ENCODE measurements at places on chromosomes 1 and 21.

DNA sequence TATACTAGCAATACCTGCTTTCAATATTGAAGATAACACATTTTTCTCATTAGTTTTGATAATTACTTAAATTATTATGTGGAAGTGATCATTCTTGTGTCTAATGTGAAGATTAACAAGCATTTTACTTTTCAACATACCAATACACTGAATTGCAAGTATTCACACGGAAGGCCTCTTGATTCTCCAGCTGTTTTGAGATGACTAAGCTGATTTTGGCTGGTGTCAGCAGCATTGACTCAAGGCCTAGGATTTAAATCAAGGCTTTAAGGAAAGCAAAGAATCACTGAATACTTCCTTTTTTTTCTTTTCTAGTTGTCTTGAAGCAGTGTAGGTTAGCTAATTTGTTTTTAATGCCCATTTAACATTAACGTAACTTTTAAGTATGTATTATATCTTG, 373.7 kb downstream of the SRGAP2C start:
- DNase-seq: no peak

DNA sequence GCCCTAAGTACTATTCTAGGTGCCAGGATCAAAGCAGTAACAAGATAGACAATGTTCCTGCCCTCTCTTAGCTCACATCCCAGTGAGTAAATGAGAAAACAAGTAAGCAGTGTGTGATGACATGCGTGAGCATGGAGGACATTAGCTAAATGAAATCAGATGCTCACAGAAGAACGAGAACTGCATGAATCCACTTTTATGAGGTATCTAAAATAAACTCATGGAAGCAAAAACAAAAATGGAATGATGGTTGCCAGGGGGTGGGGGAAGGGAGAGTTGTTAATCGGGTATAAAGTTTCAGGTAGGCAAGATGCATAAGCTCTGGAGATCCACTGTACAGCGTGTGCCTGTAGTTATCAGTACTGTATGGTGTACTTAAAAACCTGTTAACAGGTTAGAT, 195.1 kb downstream of the HHAT start:
- DNase-seq: no peak

DNA sequence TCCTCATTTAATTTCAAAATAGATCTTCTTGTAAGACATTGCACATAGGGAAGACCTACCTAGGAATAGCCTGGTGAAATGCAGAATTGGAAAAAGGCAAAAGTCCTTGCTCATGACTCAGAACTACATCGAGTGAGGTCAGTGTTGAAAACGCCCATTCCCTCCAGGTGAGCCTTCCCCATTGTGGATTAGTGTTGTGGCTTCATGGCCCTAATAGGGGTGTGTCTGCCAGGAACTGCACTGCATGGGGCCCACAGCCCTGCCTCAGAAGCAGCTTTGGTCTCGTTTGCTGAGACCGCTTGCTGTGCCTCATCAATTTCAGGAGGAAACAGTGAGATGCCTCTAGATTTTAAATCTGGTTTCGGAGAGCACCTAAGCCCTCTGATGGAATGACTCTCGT, 17.0 kb downstream of the TFF3 start:
- no peak for DNase-seq

GRCh38 chr21:27693376-27693775, 726.5 kb upstream of the ADAMTS5 start:
- no peak for DNase-seq

GRCh38 chr21:34882719-34883131, 166.4 kb downstream of the RUNX1 start:
- no peak for DNase-seq

- DNase-seq: no peak
Measured at GRCh38 chr1:30532621-30533020, 190.8 kb downstream of the MATN1 start.

GRCh38 chr1:57536749-57537423, 113.0 kb upstream of the DAB1 start:
- DNase-seq: no peak

- DNase-seq: no peak
Measured at GRCh38 chr1:9201401-9202239, 33.0 kb upstream of the H6PD start.

GRCh38 chr1:55420929-55421716, 206.0 kb upstream of the USP24 start:
- no peak for DNase-seq

DNA sequence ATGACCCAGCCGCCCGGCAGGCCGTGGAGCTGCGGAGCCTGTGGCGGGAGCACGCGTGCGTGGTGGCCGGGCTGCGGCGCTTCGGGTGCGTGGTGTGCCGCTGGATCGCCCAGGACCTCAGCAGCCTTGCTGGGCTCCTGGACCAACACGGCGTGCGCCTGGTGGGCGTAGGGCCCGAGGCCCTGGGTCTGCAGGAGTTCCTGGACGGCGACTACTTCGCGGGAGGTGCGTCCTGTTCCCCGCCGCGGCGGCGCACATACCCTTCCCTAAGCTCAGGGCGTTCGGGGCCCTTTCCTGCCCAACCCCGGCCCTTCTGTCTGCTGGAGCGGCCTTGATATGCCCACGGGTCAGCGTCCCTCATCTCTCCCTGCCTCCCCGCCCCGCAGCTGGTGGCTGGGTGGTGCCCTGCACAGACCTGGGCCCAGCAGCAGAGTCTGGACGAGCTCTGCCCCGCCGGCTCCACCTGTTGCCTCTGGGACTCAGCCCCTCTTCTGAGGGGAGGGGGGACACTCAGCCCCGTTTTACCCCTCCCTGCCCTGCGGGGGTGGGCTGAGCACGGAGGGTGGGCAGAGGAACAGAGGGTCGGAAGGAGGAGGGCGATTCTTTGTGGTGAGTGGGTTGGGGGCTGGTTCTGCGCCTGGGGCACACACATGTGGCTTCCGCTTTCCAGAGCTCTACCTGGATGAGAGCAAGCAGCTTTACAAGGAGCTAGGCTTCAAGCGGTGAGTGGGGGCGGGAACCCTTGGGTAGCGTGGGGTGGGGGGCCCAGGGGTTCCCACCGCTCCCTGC, 688 bp downstream of the PRXL2B start:
- no peak for DNase-seq

DNA sequence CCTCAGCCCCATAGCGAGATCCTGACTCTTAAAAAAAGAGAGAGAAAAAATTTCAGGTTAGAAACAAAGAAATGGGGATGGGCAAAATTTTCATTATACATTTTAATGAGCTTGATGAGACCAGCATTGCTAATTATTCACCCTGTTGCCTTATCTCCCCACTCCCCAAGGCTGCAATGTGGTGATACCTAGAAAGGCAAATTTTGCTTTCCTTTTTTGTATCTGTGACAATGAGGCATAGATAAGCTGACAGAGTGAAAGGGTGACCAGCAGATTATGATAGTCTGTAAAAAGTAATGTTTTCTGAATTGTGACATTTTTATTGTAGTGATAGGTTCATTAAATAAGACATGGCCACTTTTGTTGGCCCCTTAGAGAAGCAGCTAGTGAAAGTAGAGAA, 12.9 kb downstream of the SRRM1 start:
- no peak for DNase-seq

- no peak for DNase-seq
Measured at GRCh38 chr21:19368944-19369343, 965.4 kb upstream of the TMPRSS15 start.

DNA sequence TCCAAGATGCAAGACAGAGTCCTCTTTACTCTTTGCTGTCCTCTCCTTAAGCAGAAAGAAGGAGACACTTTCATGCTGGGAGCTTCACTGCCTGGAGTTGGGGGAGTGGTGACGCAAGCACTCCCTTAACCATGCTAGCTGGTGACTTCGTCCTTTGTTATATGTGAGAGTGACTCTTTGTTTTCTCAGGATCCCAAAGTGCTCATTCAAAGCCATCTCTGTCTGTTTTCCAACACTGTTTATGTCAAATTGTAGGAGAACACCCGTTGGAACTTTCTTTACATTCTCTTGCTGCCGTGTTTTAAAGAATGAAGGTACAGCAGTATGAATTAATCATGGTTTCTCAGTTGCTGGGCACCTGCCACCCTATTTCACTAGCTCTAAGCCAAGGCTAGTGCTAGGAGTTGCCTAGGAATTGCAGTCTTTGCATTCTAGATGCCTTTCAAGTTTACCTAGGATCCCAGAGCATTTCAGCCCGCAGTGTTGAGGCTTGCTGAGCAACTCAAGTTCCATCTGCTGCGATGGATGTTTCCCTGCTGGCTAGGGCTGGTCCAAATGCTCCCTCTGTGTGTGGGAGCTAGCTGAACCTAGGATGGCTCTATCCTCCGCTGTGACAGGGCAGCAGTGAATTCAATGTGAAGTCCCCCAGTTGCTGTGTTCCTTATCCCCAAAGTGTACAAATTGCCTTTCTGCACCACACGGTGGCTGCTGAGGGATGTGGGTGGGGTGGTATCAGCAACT, 82.6 kb upstream of the GPR52 start:
- DNase-seq: no peak

- no peak for DNase-seq
Measured at GRCh38 chr1:228006034-228006785, 588 bp upstream of the WNT3A start.

GRCh38 chr1:117669572-117669971, 63.7 kb downstream of the TENT5C start:
- no peak for DNase-seq

DNA sequence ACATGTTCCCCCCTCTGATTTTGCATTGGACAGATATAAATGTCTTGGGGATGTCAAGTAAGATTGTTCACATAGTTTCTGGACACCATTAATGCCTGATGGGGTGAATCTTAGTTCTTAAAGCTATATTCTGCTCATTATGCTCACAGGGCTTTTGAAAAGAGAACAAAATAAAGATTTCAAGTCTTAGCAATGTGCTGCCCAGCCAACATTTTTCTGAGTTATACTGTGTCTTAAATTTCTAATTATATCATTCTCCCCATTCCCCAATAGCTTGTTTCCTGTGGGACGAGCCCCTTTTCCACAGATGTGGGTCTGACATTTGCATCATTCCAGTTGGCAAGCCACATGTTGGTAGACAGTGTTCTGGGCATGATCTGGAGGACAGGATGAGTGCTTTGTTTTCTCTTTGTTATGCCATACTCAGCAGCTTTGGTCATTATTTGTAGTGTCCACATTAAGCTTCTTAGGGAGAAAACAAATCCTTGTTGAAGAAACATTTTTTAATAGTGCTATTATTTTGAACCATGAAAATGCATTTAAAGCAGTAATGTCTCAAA, 32.8 kb downstream of the MTARC1 start:
- no peak for DNase-seq

GRCh38 chr1:113156368-113156767, 83.4 kb downstream of the LRIG2 start:
- DNase-seq: no peak

DNA sequence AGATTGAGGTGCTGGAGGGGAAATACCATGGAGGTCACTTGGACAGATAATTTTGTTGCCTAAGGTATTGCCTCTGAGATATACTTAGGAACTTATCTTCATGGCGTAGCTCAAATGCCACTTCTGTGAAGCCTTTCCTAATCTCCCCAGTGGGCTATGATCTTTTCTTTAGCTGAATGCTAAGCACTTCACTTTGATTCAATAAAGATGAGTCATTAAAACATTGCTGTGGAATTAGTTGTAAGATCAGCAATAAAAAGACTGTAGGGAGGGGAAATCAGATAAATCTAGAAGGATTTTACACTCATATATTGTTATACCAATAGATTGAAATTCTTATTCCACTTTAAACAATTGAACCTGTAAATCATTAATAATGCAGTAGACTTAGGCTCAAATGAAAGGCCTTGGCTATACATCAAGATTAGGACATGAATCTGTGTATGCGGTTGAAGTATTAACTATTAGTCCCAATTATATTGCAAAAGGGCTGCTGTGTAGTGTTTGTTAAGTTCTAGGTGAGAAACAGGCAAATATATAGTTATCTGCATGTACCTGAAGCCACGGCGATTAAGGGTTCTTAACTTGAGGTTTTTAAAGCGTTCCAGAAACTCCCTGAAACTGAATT, 19.2 kb upstream of the MAGOH start:
- DNase-seq: no peak

DNA sequence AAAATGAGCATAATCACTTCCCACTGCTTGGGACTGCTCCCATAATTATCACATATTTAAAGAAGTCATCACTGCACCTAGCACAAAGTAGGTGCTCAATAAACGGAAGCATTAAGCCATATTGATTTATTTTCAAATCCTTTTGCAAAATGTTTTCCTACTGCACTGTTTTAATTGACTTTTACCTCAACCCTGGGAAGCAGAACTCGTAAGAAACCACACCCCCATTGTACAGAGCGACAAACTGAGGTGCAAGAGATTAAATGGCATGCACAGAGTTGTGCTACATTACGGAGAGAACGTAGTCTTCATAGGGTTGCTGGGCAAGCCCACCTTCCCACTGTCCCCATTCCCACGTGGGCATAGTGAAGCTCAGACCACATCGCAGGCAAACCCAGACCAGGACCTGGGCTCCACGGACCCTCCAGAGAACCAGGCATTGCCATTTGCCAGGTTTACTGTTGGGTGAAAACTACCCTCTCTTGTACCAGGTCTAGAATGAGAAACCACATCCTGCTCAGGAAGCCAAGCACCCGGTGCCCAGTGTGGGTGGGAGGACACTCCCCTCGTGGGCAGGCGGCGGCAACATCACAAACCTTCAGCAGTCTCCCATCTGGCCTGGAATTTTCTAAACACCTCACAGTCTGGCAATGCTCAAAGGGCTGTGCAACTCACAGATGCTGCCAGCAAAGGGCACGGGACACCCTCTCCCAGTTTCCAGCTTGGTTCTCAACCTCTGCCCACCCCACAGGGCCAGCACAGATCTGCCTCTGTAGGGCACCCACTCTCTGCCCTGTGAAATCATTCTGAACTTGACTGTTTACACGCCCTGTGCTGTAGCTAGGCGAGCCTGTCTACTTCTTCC, 8.2 kb downstream of the IFFO2 start:
- no peak for DNase-seq

- no peak for DNase-seq
Measured at GRCh38 chr1:19946331-19946751, 22.9 kb upstream of the PLA2G2E start.

DNA sequence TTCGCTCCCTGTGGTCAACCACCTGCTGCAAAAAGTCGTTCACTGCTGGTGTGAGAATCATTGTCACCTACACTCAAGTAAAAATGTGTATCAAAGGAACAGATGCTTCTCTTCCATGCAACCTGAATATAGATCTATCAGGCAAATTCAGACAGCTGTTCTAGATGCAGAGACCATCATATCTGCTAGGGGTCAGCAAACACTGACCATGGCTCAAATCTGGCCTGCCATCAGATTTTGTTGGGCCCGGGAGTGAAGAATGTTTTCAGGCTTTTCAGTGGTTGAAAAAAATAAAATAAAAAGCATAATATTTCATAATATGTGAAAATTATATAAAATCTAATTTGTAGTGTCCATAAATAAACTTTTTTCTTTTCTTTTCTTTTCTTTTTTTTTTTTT, 199.6 kb downstream of the RGS7 start:
- no peak for DNase-seq

GRCh38 chr21:42513985-42514882, 582 bp downstream of the SLC37A1 start:
- DNase-seq: no peak
